ENCODE measurements at places on chromosomes 5 and 9.

DNA sequence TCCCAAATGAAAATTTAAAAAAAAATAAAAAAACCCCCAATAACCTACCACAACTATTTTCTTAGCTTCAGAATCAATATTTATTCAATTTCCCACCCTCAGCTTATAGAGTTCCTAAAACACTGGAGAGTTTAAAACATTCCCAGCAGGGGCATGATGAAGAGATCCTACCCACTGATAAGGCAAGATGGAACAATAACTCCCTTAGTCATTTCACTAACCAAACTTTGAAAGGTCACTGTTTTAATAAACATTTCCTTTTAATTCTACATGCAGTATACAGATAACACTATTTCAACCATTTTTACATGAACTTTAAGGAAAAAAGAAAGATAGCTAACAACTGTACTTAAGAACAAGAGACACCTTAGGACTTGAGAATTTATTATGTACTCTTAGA is 34.9 kb upstream of the ACOT12 start:
- DNase-seq, result no peak

GRCh38 chr5:952597-953271 is 55.9 kb upstream of the NKD2 start:
- DNase-seq, result no peak

- no peak for DNase-seq
These were observed 24.6 kb upstream of the NANS start for GRCh38 chr9:98031935-98032334.

- no peak for DNase-seq
These were observed 37.9 kb downstream of the SPZ1 start for GRCh38 chr5:80357671-80358070.

DNA sequence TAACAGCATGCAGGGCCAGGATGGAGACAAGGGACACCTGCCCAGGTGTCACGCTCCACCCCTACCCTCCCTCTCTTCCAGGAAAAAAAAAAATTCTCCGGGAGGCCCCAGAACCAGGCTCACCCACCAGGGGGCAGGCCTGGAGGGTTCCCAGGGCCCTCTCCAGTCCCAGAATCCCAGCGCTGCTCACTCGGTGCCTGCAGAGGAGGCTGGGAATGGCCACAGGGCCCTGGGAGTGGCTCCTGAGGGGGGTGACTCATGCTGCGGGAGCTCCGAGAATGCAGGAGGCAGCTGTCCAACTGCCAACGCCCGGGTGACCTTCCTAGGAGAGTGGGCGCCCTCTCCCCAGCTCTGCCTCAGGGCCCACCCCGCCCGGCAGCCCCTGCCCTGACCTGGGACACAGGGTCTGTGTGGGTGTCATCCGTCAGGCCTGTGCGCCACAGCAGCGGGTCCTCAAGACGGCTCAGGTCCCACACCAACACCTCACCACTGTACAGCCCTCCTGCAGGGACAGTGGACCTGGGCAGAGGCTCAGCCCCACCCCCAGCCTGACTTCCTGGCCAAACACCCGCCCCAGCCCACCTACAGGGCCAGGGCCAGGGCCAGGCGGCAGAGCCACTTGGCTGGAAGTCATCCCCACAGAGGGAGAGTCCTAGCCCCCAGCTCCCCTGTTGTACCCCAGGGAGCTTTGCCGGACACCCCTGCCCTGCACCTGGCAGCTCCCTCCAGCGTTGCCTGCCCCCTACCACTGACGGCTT is 21.2 kb downstream of the DYNC2I2 start:
- DNase-seq, result no peak

- no peak for DNase-seq
These were observed 163.8 kb downstream of the TMEM38B start for GRCh38 chr9:105858006-105858690.

DNA sequence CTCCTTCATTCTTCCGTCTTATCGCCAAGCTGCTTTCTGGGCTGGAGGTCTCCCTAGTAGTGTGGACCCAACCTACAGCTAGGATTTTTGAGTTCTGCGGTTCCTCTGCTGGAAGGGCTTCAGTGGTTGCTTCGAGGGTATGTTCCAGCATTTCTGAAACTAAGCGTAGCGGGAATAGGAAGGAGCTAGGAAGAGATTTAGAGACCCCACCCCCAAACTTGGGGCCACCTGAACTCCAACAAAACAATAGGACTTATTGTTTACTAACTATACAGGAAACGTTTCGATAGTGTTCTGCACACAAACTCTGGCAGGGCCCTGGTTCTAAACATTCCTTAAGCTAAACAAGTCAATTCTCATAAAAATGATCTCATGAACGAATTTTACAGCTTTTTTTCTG is 346.7 kb downstream of the PLK2 start:
- no peak for DNase-seq

GRCh38 chr5:167898361-167899042 is 392.9 kb upstream of the WWC1 start:
- no peak for DNase-seq

DNA sequence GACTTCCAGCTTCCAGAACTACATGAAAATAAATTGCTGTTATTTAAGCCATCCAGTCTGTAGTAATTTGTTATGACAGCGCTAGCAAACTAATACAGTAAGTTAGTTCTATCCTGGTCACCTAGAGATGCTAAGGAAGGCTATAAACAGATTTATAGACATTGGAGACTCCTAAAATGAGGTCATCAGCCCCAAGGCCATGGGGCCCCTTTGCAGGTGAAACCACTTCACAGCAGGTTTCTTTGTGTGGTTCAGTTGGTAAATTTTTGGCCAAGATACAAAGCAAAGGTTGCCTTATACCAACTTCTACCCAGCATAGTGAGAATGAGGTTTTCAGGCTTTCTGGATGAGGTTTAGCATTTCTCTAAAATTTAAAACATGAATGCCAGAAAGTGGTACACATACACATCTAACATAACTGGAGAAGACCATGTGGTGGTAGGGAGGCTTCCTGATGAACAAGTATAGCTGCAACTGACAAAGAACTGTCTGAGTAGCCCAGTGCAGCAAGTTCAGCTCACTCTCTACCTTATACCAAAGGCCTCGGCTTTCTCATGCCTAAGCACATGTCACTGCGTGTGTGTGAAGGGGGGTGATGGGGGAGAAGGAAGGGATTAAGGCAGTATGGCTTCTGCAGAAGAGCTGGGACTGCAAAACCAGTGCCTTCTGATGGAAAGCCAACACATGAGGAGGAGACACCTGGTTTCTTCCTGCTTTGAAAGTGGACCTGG is 264.6 kb upstream of the TAS2R1 start:
- no peak for DNase-seq

GRCh38 chr9:20319641-20320337 is 302.5 kb downstream of the MLLT3 start:
- DNase-seq, result no peak

- DNase-seq, result no peak
These were observed 76.5 kb downstream of the SLC1A1 start for GRCh38 chr9:4566806-4567205.

DNA sequence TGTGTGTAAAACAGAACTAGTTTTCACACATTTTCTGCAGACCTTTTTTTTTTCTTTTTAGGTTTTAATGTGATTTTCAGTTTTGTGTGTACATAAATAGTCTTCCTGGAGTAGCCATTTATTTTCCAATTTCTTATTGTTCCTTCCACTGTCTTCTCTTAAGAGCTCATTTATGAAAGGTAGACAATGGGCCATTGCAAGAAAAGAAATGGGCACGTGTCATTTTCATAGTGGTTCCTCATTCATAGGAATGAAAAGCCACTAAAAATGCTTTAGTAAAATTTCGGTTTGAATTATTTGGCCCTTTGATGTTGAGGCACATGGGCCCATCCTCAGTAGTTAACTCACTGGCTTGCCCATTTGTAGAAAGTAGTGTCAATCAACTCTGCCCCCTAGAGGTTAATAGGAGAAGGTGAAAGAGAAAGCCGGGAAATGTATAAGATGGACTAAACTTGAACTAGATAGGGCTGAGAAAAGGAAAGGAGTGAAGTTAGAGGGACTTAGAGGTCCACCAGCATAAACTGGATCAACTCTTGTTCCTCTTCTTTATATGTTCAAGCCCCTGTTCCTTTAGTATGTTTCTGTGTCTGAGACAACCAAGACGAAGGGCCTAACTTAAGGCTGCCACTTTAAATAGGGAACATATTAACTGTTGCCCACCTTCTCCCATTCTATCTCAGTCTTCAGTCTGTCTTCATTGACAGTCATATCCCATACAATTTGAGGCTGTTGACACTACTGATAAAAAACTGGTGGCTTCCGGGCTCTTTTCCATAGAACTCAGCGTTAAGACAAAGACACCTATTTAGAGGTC is 72.6 kb downstream of the SMARCA2 start:
- no peak for DNase-seq

- no peak for DNase-seq
These were observed 2.7 kb upstream of the TRAF1 start for GRCh38 chr9:120929229-120929791.

- DNase-seq, result no peak
These were observed 112.6 kb downstream of the TMC1 start for GRCh38 chr9:72633966-72634365.

DNA sequence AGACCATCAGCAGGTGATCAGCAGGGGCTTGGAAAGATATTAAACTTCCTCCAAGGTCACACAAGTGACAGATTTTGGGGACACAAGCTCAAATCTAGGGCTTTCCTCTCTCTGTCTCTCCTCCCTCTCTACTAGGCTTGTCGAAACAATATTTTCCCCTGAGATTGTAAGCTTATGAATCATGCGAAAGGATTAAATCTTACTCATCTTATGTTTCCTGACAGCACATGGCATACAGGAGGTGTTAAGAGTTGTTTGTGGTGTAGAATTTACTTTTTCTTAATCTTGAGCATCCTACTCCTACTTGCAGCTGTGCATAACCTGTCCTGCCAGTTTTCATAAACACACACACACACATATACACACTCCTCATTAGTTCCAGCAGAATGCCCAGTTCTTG is 186.3 kb downstream of the MARCHF11 start:
- no peak for DNase-seq

GRCh38 chr9:108339251-108339650 is 516.5 kb downstream of the ACTL7B start:
- no peak for DNase-seq

DNA sequence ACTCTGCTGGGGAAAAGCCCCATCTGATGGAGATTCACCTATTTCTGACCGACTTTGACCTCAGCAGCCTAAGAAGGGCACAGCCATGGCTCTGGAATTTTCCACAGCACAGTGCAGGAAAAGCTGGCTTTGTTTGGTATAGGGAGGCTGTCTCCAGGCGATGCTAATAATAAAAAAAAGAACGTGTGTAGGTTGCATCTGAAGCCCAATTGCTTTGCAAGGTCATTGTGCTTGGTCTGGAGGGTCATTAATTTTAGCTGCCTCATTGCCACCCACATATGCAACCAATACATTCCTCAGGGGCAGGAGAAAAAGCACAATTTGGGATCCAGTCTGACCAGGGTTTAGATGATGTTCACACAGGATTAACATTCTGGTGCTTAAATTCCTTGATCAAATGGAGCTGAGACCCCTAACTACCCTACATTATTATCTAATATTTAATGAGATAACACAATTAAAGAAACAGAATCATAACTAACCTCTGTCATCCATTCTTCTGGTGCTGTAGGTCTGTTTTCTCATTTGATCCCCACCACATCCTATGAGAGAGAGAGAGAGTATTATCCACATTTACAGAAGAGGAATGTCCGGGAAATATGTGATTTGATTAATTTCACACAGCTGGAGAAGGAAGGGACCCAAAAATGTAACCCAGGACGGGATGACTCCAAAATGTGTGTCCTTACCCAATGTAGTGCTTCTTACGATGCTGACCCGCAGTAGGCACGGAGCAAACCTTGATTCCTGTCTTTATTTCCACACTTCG is 175.9 kb downstream of the RFK start:
- no peak for DNase-seq
